ENCODE measurements at places on chromosomes 1 and 21.

- no peak for DNase-seq
These were observed 1498.2 kb upstream of the B3GALT2 start for GRCh38 chr1:194684636-194685035.

DNA sequence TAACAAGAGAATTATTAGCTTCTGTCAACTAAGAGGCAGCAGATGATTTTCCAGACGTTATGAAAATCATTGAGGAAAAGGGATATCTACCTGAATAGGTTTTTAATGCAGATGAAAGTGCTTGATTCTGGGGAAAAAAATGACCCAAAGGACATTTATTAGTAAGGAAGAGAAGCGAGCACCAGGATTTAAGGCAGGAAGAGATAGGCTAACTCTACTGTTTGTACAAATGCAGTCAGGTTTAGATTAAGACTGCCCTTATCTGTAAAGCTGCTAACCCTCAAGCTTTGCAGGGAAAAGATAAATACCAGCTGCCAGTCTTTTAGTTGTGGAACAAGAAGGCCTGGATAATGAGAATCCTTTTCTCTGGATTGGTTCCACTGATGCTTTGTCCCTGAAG, 33.0 kb upstream of the LRIG2 start:
- DNase-seq = no peak

GRCh38 chr1:101298663-101299062, 61.8 kb downstream of the S1PR1 start:
- no peak for DNase-seq

DNA sequence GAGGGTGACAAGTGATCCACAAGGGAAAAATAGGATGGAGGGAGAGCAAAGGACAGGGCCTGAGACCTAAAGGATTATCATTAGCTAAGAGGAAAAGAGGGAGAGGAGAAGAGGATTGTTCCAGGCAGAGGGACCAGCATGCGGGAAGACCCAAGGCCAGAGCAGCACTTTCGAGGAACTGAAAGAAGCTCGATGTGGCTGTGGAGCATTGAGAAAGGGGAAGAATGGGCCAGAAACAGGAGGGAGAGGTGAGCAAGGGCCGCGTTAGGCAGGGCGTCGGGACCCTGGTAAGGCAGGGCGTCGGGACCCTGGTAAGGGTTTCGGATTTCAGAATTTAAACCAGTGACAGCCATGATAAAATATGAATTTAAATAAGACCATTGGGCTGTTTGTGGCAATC, 22.8 kb upstream of the CSF1 start:
- DNase-seq = no peak

- no peak for DNase-seq
These were observed 138.6 kb upstream of the NGF start for GRCh38 chr1:115476616-115477015.

DNA sequence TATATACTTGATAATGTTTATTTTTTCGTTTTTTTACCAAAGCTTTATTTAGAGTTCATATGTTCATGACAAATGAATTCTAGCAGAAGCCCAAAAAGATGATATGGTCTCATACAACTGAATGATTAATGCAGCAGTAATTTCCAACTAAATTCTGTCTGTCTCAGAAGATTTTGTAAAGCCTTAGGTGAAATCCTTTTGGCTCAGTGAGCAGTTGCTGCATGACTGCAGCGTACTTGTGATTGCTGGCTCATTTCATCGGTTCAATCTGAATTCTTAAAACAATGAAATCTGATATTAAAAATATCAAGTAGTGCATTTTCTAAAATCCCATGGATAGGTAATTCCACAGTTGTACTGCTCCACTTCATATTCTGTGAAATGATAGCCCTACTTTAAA, 73.2 kb downstream of the AK5 start:
- no peak for DNase-seq

DNA sequence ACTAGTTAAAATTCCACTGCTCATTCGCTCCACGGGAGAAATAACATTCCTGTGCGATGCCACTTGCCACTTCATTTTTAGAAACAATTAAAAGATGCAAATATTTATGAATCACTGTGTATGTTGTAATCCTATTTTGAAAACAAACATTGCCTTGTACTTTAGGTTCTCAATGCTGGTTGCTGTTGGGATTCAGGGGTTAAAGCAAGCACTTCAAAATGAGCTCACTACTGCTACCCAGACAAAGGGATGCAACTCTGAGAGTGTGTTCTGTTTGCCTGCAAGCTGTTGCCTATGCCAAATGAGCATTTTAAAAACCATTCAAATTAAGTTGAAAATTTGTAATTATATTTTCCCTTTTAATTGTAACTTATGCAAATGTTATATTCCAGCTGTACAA, 87.5 kb downstream of the RWDD3 start:
- no peak for DNase-seq

DNA sequence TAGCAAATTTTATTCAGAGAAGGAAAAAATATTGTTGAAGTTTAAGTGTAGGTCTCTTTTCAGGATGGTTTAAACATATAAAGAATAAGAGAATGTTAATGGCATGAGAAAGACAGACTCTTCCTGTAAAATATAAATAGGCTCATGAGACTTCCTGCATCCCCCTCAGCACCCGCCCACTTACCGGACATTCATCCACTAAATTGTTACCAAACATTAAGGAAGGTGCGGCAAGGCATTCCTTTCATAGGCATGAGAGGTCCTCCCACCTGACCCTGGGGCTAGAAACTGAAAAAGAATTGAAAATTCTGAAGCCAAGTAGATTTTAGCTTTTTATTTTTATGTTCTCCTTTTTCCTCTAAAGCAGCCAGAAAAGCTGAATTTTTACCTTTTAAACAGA, 10.6 kb upstream of the USP1 start:
- no peak for DNase-seq

GRCh38 chr1:218456444-218456843, 111.3 kb downstream of the TGFB2 start:
- DNase-seq = peak; percentile 3

GRCh38 chr1:32998997-32999396, 34.4 kb upstream of the RNF19B start:
- DNase-seq = no peak

- no peak for DNase-seq
These were observed 30.8 kb downstream of the AK2 start for GRCh38 chr1:33005838-33006421.

DNA sequence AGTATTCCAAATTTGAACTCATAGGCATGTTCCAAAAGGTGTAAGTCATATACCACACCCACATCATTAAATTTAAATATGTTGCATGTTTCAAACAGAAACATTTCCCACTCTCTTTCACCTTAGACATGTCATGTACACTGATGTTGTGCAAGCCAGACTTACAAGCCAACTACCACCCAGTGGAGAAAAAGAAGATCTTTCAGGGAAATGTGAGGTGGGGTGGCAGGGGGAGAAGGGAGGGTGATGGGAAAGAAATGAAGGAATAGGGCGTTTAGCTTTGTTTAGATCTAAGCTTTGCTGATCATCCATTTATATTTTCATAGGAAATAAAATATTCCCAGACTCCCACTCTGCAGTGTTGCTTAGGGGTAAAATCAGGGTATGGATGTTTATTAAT, 1.6 kb downstream of the NEGR1 start:
- DNase-seq = no peak

DNA sequence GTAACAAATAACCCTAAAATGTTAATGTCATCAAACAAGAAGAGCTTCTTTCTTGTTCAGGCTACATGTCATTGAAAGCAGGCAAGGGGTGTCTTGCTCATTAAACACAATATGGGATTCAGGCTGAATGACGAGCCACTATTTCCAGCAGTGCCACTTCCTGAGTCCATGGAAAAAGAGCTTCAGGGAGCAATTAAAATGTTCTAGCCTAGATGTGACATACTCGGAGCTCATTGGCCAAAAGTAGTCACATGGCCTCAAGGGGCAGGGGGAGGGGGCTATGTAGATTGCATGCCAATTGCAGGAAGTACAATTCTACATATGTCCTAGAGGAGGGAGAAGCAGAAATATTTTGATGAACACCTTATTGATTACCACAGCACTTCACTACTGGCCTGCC, 685.3 kb upstream of the ADGRL2 start:
- no peak for DNase-seq

DNA sequence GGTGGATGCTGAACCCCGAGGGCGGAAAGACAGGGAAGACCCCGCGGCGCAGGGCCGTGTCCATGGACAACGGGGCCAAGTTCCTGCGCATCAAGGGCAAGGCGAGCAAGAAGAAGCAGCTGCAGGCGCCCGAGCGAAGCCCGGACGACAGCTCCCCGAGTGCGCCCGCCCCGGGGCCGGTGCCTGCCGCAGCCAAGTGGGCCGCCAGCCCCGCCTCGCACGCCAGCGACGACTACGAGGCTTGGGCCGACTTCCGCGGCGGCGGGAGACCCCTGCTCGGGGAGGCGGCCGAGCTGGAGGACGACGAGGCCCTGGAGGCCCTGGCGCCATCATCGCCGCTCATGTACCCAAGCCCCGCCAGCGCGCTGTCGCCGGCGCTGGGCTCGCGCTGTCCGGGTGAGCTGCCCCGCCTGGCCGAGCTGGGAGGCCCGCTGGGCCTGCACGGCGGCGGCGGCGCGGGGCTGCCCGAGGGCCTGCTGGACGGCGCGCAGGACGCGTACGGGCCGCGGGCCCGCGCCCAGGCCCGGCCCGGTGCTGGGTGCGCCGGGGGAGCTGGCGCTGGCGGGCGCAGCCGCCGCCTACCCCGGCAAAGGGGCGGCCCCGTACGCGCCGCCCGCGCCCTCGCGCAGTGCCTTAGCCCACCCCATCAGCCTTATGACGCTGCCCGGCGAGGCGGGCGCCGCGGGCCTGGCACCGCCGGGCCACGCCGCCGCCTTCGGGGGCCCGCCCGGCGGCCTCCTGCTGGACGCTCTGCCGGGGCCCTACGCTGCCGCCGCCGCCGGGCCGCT, 20.7 kb downstream of the FOXO6 start:
- DNase-seq = peak; percentile 64

GRCh38 chr1:4131734-4132133, 231.7 kb upstream of the C1orf174 start:
- no peak for DNase-seq

- DNase-seq = no peak
These were observed 3.8 kb upstream of the CA6 start for GRCh38 chr1:8941906-8942305.

GRCh38 chr1:245428681-245429080, 273.9 kb downstream of the KIF26B start:
- no peak for DNase-seq

- DNase-seq = no peak
These were observed 3.7 kb downstream of the SMYD3 start for GRCh38 chr1:246503341-246503740.

DNA sequence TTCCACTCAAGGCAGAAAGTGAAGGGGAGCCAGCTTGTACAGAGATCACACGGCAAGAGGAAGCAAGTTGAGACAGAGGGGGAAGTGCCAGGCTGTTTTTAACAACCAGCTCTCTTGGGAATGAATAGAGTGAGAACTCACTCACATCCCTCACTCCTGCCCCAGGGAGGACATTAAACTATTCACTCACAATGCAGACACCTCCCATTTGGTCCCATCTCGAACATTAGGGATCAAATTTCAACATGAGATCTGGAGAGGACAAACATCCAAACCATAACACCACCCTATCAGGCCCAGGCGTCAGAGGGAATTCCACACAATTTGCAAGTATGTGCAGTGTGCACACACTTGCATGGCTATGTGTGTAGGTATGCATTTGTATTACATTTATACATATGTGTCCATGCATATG, 62.7 kb downstream of the DMAP1 start:
- DNase-seq = no peak

DNA sequence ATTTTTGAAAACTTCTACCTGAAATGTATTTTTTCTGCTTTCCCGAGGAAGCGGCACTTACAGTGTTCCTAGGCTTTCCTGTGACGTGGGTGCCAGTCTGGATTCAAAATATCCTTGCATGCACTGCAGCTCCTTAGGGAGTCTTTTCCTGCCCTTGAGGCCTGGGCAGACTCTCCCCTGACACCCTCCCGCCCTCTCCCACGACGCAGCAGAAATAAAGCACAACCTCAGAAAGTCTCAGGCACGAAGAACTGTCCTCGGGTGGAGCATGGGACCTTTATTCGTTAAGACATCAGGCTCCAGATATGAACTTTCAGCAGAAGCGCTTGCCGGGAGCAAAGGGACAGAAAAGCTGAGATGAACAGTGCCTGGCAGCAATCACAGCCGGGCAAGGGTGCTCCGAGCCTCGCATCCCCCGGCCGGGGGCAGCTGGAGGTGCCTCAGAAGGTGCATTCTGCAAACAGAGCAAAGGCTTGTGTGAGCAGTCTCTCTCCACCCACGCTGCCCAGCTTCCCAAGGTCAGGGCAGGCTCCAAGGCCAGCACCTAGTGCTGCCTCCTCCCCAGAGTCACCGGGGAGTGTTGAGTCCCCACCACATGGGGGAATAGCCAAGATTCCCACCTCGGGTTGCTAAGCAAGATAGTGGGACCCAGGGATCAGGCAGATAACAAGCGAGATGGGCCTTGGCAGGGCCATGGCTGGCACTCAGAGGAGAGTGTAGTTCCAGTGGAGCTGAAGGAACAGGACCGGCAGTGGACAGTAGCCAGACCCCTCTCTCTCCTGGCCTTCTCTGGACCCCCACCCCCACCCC, 3.2 kb downstream of the TFF3 start:
- DNase-seq = no peak
